ENCODE measurements at places on chromosomes 7 and 10.

GRCh38 chr7:1553512-1554210 lies 2.3 kb downstream of the TMEM184A start:
- DNase-seq = no peak

DNA sequence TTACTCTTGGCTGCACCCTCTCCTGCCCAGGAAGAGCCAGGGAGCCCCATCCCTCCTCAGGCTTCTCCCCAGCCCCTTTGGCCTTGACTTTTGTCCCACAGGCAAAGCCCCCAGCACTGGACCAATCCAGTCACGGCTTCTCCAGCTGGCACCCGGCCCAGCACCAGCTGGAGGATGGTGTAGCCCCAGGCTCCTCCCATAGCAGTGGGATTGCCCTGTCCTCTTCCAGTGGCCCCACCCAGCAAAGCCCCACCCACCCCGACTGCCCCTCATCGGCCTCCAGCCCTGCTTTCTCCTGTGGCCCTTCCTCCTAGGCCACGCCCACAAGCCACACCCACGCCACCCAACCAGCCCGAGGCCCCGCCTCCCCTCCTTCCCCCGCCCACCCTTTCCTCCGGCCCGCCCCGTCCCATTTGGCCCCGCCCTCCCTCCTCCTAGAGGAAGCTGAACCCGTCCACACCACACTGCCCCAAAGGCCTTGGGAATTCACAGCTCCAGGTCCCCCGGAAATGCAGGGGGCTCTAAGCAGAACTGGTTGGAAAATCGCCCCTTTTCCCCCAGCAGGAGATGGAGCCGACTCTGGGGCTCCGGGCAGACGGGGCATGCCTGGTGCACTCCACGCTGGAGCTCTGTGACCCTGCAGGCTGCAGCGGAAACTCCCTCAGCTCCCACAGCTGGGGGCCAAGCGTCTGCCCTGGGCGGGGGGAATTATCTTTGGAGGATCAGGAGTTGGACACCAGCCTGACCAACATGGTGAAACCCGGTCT lies 25.2 kb downstream of the GET4 start:
- peak; percentile 54 for DNase-seq

- DNase-seq = no peak
These were observed 955.7 kb upstream of the ZNF722 start for GRCh38 chr7:63042730-63043511.

GRCh38 chr7:26081638-26082037 lies 70.4 kb upstream of the NFE2L3 start:
- no peak for DNase-seq

DNA sequence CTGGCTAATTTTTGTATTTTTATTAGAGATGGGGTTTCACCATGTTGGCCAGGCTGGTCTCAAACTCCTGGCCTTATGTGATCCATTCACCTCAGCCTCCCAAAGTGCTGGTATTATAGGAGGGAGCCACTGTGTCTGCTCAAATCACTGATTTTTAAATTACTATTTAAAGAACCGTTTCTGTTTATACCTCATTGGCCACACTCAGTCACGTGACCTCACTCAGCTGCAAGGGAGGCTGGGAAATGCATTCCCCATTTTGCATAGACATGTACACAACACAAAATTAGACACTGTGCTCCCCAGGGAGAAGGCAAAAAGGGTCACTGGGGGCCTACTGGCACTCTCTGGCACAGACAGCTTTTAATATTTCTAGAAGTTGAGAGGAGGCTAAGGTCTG lies 13.6 kb upstream of the CALU start:
- no peak for DNase-seq

DNA sequence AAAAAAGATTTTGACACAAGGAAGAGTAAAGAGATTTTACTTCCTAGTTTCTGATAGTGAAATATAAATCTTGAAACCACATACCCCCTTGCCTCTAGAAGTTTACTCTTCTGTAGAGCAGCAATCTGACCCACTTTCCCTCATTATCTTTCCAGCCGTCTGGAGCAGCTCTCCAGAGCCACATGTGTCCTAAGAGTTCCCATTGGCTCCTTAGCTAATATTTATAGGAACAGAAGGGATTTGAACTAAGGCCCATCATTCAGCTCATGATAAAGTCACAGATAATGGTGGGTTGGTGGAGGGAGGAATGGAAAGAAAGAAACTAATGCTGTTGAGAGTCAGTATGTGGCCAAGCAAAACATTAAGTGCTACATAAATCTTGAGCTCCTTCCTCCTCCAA lies 121.8 kb downstream of the INHBA start:
- no peak for DNase-seq

GRCh38 chr7:155163696-155164095 lies 93.6 kb downstream of the HTR5A start:
- DNase-seq = no peak

- no peak for DNase-seq
These were observed 35.3 kb upstream of the PFKFB3 start for GRCh38 chr10:6167456-6167855.

GRCh38 chr10:119100434-119101238 lies 3.3 kb upstream of the DENND10 start:
- no peak for DNase-seq

Measured in CD4-positive, alpha-beta T cell treated with Interleukin-21 for 1 hour (primary cell).